ENCODE measurements at places on chromosomes 11 and 22.

DNA sequence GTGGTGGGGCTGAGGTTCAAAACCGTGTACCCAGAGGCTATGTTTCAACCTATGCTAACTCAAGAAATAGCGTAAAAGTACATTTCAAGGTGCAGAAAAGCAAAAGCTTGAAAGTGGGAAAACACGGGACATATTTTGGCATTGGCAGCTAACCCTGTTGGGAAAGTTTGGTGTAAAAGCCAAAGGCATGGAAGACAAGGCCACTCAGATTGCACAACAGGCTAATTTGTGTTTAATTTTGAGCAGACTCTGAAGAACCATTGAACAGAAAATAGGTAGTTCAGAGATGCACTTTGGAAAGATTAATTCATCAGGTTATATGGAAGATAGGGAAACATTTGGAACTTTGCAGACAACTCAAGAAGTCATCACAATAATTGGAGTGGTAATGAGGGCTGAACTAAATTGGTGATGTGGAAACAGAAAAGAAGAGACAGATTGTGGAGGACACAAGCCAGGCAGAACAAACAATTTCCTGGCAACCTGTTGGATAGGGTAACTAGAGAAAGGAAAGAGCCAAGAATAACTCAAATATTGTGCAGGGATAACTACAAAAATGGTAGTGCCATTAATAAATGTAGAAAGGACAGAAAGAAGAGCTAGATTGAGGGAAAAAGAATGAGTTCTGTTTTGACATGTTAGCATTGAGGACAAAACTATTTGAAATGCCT is 140.5 kb upstream of the PGR start:
- no peak for DNase-seq

DNA sequence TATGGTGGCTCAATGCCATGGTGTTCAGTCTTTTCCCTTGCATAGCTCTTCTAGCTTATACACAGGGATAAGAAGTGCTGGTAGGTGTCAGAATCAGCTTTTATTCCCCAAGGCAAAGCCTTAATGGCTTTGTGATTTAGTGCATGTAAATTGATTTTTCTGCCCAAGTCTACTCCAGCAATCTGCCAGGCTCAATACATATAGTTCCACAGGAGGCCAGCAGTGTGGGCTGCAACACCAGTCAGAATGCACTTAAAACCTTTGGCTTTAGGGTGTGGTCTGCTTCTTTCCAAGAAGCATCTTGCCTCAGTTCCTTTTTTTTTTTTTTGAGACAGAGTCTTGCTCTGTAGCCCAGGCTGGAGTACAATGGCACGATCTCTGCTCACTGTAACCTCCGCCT is 14.5 kb upstream of the CAPRIN1 start:
- no peak for DNase-seq

DNA sequence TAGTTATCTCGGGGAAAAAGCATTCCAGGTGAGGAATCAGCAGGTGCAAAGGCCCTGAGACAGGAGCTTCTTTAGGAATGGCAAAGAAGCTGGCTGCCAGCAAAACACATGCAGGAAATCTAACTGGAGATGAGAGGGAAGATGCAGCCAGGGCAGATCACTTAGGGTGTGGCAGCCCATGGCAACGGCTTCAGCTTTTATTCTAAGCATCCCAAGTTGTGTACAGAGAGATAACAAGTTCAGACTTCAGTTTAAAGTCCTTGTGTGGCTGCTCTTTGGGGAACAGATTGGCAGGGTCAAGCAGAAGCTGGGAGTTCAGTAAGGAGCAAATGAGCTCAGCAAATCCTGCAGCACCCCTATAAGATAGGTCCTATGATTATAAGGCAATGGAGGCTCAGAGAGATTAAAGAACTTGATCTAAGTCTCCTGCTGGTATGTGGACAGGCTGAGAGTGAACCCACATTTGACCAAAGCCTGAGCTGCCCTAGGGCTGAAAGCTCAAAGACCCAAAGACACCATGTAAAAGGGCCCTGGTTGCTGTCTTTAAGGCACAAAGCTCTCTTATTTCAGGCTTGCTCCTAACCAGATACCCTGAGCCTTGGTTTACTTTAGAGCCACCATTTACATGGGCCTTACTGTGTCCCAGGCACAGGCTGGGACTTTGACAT is 466.8 kb downstream of the SOX6 start:
- DNase-seq: no peak

DNA sequence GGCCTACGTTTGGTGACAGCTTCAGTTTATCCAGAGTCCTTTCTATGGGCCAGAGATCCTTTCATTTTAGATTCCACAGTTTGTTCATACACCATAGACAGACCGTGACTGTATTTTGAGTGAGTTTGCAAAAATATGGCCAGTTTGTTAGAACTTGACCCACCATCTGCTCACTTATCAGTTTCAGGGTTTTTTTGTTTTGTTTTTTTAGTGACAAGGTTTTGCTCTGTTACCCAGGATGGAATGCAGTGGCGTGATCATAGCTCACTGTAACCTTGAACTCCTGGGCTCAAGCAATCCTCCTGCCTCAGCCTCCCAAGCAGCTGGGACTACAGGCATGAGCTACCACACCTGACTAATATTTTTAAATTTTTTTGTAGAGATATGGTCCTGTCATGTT is 9.1 kb upstream of the CKAP5 start:
- DNase-seq: no peak

DNA sequence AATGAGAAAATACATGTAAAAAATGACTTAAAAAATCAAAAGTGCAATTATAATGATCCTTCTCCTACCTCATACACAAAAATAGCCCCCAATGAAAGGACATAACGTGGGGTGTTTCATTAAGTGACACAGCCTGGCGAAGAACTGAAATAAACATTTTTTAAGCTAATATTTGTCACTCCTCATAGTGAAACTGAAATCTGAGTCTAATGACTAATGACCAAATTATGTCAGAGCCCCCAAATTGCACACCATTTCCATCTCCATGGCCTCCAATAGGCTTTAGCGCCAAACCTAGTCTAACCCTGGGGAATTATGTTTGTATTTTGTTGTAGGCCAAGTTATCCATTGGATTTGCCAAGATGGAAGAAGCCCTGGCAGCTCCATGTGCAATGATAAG is 119.1 kb downstream of the WT1 start:
- DNase-seq: no peak

DNA sequence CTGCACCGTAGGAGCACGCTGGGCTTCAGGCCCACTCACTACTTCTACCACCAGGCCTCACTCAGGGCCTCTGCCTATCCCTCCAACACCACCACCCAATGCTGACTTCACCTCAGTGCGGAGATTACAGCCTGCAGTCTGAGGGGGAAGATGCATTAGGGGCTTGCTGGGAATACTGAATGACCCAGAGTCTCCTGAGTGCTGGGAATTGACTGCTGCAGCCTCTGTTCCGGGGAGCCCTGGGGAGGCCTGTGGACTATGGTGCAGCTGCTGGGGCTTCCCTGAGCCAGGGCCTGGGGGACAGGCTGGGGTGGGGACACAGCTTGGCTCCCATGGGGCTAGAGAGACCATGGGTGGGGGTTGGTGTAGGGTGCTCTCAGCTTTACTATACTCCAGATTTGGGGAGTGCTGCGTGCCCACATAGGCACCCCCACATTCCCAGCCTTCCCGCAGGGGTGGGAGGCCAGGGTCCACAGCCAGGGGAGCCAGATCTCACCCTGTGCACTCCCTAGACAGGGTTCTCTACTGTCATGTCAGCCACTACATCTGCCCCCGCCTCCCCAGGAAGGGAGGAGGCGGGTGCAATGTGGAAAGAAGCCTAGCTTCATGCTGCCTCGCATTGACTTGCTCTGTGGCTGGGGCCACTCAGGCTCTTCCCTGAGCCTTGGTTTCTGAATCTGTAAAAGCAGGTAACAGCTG is 44.4 kb downstream of the GDPD5 start:
- no peak for DNase-seq

DNA sequence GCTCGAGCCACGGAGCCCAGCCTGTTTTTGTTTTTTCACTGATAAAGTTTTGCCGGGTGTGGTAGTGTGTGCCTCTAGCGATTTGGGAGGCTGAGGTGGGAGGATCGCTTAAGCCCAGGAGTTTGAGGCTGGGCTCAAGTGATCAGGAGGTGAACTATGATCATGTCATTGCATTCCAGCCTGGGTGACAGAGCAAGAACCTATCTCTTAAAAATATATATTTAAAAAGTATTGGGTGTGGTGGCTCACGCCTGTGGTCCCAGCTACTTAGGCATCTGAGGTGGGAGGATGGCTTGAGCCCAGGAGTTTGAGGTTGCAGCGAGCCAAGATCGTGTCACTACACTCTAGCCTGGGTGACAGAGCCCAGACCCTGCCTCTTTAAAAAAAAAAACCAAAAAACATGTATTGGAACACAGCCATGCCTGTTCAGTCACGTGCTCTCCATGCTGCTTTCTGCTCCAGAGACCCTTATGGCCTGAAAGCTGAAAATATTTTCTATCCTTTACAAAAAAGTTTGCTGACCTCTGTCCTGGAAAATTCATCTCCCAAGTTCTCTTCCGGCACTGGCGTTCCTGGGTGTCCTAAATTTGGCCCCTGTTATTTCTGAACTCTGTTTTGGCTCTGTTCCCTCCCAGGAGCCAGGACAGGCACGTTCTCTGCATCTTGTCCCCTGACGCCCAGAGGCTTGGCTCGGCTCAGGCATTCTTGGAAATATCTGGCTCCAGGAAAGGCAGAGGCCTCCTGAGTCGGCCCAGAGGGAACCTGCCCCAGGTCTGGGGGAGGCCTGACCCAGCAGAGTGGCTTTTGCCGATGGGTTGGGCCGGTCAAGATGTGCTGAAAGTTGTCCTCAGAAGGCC is 61.3 kb upstream of the PPP6R3 start:
- DNase-seq: no peak

DNA sequence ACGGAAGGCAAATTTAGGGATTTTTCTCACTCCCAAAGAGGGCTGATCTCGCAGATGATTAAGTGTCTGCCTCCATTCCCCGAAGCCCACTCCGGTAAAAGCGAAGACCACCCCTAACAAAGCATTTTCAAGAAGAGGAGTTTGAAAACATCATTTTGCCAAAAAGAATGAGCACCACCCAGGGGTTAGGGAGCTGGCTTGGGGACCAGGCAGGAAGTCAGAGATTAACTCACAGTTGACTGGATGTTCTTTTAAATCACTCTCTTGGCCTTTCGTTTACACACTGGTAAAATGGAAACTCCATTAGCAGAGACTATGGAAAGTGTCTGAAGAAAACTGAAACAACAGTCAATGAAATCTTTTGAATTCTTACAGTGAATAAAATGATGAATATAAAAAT is 7.9 kb upstream of the TRIM44 start:
- no peak for DNase-seq

DNA sequence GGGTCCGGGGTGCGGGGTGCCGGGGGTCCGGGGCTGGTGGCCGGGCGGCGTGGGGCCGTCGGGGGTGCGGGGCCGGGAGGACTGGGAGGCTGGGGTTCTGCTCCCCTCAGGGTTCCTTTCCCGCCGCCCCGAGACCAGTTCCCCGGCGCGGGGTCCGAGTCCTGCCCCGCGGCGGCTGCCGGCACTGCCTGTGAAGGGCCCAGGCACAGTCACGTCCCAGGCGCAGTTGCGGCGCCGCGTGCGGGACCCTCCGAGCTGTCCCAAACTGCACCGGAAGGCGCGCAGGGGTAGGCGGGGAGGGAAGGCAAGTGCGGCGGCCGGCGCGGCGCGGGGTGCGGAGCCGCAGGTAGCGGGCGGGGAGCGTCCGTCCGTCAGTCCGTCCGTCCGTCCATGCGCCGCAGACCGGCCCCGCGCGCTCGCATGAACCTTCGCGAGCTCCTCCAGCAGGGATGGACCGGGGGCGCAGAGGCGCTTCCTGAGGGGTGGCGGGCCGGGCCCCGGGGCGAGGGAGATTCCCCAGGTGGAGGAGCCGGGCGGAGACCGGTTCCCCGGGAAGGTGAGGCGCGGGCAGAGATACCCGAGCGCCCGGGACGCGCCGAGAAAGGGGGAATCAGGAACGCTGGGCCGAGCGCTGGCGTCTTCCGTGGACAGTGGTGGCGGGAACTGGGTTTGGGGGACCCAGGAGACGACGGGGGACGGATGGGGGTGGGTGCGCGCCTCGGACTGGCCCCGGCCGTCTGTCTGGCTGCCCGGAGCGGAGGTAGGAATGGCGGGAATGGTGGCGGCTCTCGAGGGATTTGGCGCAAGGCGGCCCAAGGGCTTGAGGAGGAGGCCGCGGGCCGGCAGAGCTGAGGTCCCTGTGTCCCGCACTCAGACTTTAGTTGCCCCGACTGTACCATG is 3.1 kb upstream of the ADORA2A start:
- no peak for DNase-seq

- no peak for DNase-seq
Observed at GRCh38 chr22:20619045-20619892, 111.9 kb downstream of the MED15 start.

- no peak for DNase-seq
Observed at GRCh38 chr11:62372871-62373270, 35.6 kb downstream of the ASRGL1 start.

GRCh38 chr22:19442166-19442565 is 5.3 kb downstream of the C22orf39 start:
- no peak for DNase-seq

- DNase-seq: no peak
Observed at GRCh38 chr11:101516546-101516945, 67.3 kb downstream of the TRPC6 start.

GRCh38 chr11:12282676-12283075 is 94.7 kb upstream of the PARVA start:
- no peak for DNase-seq

DNA sequence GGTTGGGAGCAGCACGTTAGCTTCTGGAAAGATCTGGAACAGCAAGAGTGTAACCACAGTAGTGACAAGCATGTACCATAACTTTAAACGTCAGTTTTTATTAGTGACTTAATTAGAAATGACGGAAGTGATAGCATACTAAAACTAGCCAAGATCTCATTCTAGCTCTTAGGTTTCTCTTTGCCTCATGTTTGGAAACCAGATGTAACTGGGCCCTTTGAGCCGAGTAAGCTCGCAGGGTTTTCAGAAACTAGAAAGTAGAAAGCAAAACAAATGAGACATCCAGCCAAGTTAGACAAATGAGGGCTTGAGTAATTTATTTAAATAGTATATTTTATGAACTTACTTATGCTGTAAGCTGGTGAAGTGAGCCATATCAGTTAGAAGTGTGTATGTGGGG is 40.2 kb upstream of the SLC5A12 start:
- no peak for DNase-seq

GRCh38 chr11:19059833-19060232 is 684 bp downstream of the MRGPRX2 start:
- no peak for DNase-seq
